ENCODE measurements at places on chromosomes 16 and 17.
A peak's percentile ranks its signal among the peaks of the same experiment; 100 is the strongest.

- no peak for DNase-seq
Measured at GRCh38 chr16:12613131-12613991, 190.3 kb downstream of the CPPED1 start.

GRCh38 chr16:85215478-85216118 is 103.3 kb upstream of the CIBAR2 start:
- DNase-seq, result no peak

DNA sequence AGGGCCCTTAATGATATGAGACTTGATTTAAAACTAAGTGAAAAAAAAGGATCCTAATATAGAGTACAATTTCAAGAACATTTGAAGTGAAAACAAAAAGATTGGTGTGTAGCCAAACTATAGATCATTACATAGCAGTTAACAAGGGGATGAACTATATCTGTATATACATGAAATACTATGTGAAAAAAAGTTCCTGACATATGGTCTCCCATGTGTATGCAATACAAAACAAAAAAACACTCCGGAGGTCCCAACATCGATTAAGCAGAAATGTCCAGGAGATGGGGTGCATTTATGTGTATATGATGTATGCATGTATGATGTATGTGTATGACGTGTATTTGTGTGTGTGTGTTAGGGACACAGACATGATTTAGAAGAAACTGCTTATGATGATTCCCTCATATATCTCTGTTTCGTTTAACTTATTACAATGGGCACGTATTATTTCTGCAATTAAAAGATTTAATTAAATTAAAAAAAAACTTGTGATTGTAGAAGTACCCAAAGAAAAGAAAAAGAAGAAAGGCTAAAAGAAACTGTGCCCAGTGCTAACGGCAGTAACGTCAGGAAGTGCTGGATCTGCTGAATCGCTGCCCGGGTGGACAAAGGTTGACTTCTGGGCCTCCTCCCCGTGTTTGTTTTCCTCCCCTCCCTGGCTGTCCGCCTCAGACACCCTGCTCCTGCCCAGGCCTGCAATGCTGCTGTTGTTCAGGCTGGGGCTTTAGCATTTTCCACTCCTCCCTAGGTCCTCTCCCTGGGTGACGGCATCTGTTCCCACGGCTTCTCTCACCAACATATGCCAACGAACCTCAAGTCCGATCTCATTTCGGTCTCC is 36.9 kb downstream of the TBX4 start:
- DNase-seq, result no peak

DNA sequence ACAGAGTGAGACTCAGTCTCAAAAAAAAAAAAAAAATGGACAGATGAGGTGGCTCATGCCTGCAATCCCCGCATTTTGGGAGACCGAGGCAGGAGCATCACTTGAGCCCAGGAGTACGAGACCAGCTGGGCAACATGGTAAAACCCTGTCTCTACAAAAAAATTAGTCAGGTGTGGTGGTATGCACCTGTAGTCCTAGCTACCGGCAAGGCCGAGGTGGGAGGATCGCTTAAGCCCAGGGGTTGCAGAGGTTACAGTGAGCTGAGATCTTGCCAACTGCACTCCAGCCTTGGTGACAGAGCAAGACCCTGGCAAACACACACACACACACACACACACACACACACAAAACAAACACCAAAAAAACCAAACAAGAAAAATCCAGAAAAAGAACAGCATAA is 7.7 kb upstream of the ENGASE start:
- DNase-seq, result no peak

DNA sequence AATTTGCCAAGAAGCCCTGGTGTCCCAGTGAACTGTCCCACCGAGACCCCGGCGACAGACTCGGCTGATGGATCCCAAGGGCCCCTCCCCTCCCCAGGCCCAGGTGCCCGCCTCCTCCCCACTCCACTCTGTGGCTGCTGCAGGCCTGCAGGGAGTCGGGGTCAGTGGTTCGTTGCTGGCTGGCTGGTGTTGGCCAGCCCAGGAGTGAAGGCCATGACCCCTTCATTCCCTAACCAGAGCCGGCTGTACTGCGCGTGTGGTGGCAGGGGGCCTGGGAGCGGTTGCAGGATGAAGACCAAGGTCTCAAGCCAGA is 9.2 kb upstream of the TBX2 start:
- DNase-seq, result no peak

DNA sequence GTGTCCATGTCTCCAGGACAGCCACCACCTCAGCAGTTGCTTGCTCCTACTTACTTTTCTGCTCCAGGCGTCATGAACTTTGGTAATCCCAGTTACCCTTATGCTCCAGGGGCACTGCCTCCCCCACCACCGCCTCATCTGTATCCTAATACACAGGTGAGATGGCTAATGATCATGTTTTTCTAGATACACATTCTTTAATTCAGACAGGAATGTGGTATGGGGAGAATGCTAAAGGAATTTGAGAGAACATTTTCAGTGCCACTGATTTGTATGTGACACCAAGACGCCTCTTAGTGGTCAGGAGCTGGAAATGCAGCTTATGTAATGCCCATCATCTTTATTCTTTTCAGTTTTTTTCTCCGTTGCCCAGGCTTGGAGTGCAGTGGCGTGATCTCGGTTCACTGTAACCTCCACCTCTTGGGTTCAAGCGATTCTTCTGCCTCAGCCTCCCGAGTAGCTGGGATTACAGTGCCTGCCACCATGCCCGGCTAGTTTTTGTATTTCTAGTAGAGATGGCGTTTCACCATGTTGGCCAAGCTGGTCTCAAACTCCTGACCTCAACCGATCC is 8.9 kb upstream of the RAPGEFL1 start:
- no peak for DNase-seq

GRCh38 chr17:15954222-15954621 is 9.3 kb downstream of the ADORA2B start:
- peak; percentile 50 for DNase-seq

- no peak for DNase-seq
Measured at GRCh38 chr17:65415991-65416390, 145.5 kb downstream of the AXIN2 start.

GRCh38 chr17:58394534-58395223 is 22.7 kb downstream of the RNF43 start:
- DNase-seq, result no peak

- peak; percentile 19 for DNase-seq
Measured at GRCh38 chr17:77772461-77772897, 186.0 kb upstream of the TNRC6C start.

DNA sequence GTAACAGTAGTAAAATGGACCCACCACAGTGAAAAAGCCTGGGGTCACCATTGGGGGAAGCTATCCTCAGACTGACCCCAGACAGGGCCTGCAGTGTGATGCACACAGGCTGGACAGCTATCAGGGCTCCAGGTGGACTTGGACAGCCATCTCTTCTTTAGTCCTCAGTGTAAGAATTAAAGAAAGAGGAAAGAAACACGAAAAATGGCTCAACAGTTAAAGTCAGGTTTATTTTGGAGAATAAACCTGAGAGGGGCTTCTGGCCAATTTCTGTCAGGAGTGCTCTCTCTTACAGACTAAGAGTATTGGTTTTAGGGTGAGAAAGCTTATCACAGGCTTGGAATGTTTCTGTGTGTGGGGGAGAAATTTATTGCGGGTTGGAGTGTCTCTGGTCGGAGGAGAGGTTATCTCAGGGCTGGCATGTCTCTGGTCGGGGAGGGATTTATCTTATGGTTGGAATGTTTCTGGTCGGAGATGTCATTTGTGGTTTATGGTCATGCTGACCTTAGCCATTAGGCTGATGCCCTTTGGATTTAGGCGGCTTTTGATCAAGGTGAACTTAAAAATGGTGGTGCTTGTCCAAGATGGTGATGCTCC is 10.8 kb upstream of the B4GALNT2 start:
- DNase-seq, result no peak

DNA sequence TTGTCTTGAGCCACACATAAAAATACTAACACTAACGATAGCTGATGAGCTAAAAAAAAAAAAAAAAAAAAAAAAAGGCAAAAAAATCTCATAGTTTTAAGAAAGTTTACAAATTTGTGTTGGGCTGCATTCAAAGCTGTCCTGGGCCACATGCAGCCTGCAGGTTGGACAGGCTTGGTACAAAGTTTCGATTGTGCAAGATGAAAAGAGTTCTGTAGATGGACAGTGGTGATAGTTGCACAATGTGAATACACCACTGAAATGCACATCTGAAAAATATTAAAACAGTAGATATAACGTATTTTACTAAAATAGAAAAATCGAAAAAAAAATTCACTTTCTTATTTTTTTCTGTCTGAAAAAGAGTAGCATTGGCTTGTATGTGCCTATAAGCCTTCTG is 42.9 kb downstream of the AMFR start:
- no peak for DNase-seq

DNA sequence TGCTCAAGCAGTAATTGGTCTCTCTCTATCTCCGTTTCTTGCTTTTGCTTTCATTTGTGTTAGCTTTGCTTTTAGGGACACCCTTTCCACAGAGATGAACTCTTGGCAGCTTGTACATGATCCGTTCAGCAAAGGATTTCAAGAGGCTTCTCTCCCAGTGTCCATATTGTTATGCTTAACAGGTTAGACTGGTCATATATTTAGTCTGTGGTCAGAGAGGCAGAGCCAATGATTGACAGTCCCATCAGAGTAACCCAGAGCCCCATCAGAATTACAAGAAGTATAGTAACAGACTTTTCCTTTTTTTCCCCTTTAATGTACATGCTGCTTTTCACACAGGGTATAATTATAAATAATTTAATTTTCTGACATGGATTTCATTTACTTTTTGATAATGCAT is 34.4 kb downstream of the GDPD1 start:
- no peak for DNase-seq

DNA sequence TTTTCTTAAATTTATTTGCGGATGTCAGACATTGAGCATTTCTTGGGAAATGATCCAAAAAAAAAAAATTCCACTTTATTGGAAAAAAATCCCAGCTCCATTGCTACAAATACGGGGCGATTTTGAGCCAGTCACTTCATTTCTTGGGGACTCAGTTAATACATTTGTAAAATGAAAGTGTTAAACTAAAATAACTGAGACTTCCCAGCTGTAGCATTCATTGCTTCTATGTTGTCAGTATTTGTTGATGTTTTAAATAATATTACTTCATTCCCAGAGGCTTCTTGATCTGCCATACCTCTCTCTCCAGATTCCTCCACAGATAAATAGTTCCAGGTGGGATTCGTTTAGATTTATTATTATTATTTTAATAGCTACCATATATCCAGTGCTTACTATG is 77.1 kb upstream of the HS3ST3A1 start:
- DNase-seq, result peak; percentile 16

Data from fibroblast of skin of left quadriceps (primary cell).